SHP77 (cell line): ENCODE measurements at places on chromosomes 3 and 15.

- DNase-seq = no peak
Measured at GRCh38 chr3:197149-197827, 725 bp downstream of the CHL1 start.

DNA sequence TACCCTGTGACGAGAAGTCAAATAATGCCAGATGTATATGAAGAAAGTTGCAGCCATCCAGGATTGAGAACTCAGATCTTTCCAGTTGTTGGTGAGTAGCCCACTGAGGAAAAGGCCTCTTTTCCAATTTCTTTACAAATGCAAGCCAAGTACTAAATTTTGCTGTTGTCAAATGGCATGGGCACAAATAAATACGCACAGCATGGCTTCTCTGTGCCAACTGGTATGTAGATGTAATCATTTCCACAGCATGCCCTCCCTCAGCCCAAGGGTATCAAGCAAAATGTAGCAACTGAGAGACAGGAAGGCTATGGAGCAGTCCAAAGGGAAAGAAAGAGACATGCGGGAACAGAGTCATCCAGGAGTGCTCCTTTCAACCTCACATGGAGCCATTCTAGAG, 105.4 kb downstream of the FGF12 start:
- no peak for DNase-seq

- DNase-seq = no peak
Measured at GRCh38 chr3:39147711-39148434, 5.5 kb downstream of the CSRNP1 start.

- DNase-seq = no peak
Measured at GRCh38 chr15:31362886-31363285, 36.3 kb downstream of the KLF13 start.

GRCh38 chr15:25989327-25989726, 126.2 kb upstream of the ATP10A start:
- DNase-seq = no peak

DNA sequence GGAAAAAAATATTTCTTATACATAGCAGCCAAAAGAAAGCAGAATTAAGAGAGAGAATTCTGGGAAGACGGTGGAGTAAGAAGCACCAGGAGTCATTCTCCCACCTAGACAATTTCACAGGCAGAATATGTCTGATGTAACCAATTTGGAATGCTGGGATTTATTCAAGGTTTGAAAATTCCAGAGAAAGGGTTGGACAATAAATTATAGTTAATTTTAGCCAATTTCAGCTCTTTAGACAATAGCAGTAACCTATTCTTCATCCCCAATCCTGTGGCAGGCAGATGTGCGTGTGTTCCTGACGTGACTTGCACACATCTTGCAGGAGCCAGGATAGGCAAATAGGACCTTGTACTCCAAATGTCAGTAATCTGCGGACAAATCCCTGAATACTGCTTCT, 541.0 kb upstream of the NAALADL2 start:
- no peak for DNase-seq

DNA sequence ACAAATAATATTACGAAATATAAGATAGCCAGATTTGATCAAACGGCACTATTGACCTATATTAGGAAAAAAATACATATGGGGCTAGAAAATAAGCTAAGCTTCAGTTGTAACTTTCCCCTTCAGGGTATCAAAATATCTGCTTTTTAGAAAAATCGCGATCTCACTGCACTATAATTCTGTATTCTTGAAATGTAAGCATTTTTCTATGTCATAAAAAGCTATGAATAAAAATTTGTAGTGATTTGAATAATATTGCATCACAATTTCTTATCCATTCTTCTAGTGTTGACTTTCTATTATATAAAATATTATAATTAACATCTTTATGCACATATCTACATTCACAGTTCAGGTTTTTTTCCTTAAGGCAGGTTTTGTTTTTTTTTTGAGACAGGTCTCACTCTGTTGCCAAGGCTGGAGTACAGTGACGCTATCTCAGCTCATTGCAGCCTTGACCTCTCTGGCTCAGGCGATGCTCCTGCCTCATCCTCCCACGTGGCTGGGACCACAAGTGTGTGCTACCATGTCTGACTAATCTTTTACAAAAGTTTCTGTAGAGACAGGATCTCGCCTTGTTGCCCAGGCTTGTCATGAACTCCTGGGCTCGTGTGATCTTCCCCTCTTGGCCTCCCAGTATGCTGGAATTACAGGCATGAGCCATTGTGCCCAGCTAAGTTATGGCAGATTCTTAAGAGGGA, 21.6 kb downstream of the EMC4 start:
- no peak for DNase-seq

- DNase-seq = no peak
Measured at GRCh38 chr3:138082992-138083386, 32.4 kb downstream of the DZIP1L start.

- DNase-seq = no peak
Measured at GRCh38 chr15:68801572-68802148, 19.0 kb downstream of the ANP32A start.

- no peak for DNase-seq
Measured at GRCh38 chr3:116946376-116946775, 236.8 kb downstream of the TUSC7 start.
